HFFc6 (cell line): ENCODE measurements at places on chromosomes 16 and 17. TPM values are rescaled to one million over a fixed set of nuclear protein-coding genes. Genes with fewer than 3 reads are reported as not detected.

The KRTAP4-4 gene
- total RNA-seq: not detected in 3 replicates

The CCL14 gene
- total RNA-seq: not detected in 3 replicates

- DNase-seq: peak; percentile 3
Measured at GRCh38 chr17:35645923-35646322, 58.8 kb downstream of the AP2B1 start.

- no peak for DNase-seq
Measured at GRCh38 chr17:14316126-14316832, 15.4 kb downstream of the HS3ST3B1 start.

DNA sequence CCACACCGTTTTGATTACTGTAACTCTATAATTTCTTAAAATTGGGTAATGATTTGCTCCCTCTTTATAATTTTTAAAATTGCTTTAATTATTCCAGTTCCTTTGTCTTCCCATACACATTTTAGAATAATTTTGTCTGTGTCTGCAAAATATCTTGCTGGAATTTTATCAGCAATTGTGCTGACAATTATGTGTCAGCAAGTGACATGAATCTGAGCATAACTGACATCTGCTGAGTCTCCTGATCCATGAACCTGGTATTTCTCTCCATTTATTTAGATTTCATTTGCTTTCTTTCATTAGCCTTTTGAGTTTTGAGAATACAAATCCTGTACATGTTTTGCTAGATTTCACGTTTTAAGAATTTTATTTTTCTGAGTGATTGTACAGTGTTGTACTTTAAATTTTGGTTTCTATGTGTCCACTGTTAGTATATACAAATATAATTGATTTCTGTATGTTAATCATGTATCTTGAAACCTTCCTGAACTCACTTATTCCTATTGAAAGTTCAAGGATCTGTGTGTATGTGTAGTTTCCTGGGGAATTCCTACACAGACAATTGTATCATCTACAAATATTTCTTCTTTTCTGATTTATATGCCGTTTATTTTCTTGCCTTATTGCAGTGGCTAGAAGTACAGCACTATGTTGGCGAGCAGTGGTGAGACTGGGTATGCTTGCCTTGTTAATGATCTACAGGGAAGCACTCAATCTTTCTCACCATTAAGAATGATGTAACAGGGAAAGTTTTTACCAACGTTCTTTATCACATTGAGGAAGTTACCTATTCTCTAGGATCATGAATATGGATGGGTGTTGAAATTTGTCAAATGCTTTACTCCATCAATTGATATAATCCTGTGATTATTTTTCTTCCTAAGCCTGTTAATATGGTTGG, 45.2 kb downstream of the N4BP1 start:
- DNase-seq: no peak
